Activated CD4-positive, alpha-beta T cell treated with anti-CD3 and anti-CD28 coated beads for 4 hours (primary cell): ENCODE measurements at places on chromosomes 12 and 14.

- no peak for DNase-seq
Observed at GRCh38 chr12:100329800-100330199, 27.1 kb upstream of the SLC17A8 start.

DNA sequence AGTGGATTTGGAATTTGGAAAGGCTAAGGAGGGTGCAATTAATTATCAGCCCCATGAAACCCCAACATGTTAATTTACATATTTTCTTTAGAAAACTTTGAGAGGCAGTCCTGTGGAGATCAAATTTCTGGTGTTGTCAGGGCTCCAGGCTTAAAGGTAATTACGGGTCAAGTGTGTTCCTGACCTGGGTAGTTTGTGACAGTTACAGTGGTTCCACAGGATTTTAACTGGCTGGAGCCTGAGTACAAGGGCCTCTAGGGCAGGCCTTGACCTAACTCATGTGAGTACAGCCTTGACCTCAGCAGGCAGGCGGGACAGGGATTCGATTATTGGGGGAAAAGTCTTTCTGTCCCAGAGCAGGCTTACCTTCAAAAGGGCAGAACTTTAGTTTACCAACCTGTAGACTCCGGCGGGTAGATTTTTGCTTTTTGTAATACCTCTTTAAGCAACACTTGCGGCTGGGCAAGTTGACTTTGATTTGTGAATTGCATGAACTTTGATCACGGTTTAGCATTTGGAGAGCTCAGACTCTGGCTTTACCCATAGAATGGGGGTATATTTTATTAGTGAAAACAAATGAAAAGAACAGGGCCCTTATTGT is 8.4 kb upstream of the PPTC7 start:
- DNase-seq, result no peak

DNA sequence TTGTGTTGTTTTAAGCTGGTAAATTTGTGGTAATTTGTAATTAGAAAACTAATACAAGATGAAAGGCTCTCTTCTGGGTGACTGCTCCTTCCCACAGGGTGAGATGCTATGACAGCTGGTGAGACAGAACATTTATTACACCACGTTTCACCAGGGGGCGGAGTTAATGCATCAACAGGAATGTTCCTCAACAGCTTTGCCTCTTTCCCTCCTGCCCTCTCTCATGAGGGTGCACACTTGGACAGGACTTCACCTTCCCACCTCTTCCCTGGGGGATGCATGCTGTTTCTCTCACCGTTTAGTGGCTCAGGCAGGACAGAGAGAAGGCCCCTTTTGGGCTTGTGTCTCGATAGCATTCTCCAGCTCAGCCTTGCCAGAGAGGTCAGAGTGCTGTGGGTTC is 13.4 kb upstream of the PPP1R1A start:
- no peak for DNase-seq

GRCh38 chr12:76065917-76066316 is 18.6 kb downstream of the NAP1L1 start:
- no peak for DNase-seq

DNA sequence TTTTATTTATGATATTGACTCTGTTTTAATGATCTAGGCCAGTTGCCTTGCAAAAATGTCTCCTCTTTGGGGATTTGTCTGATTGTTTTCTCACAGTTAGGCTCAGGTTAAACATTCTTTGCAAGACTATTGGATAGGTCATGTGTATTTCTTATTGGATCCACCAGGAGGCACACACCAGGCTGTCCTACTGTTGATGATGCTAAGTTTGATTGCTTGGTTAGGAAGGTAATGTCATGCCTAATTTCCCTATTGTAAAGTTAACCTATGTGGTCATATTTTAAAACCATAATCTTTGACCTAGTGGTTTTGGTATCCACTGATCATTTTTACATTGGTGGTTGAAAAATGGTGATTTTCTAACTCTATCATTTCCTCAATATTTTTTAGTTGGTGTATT is 137.1 kb downstream of the BRMS1L start:
- DNase-seq, result no peak

- peak; percentile 18 for DNase-seq
Observed at GRCh38 chr12:116244001-116244400, 33.5 kb downstream of the MED13L start.

DNA sequence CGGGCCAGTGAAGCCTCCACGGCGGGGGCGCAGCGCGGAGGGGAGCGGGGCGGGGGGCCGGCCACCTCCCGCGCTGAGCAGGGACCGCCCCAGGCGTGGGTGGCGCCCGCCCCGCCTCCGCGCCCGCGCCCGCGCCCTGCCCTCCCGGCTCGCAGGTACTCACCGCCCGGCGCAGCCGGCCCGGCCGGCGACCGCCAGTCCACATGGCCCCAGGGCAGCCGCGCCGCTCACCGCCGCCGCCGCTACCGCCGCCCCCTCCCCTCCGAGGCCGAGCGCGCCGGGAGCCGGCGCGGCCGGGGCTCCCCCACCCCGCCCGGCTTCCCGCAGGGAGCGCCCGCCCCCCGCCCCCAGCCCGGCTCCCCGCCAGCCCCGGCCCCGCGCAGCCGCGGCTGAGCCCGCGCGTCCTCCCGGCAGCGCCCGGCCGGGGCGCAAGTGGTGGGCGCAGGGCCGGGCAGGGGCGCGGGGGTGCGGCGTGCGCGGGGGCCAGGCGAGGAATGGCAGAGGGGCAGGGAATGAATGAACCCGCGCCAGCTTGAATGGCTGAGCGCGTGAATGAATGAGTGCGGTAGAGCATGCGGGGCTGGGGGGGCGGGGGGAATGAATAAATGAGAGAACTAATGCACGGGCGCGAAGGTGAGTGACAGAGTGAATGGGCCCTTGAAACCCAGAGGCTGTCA is at the start of gene BEGAIN:
Gene BEGAIN (minus strand): TSS at position 332 of the 677 bp plus-strand sequence. CDS start 127 bp downstream, at position 205.
- DNase-seq, result peak; percentile 26

GRCh38 chr12:42695490-42695995 is 106.0 kb upstream of the PRICKLE1 start:
- no peak for DNase-seq

DNA sequence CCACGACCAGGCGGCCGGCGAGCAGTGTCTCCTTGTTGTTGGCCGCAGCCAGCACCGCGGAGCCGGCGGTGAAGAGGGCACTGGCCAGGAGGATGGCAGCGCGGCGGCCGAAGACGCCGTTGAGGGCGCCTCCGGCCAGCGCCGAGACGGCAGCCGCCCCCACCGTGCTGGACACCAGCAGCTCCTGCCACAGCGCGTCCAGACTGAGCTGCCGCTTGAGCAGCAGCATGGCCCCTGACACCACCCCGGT is 691 bp downstream of the SLC2A13 start:
- DNase-seq, result no peak

DNA sequence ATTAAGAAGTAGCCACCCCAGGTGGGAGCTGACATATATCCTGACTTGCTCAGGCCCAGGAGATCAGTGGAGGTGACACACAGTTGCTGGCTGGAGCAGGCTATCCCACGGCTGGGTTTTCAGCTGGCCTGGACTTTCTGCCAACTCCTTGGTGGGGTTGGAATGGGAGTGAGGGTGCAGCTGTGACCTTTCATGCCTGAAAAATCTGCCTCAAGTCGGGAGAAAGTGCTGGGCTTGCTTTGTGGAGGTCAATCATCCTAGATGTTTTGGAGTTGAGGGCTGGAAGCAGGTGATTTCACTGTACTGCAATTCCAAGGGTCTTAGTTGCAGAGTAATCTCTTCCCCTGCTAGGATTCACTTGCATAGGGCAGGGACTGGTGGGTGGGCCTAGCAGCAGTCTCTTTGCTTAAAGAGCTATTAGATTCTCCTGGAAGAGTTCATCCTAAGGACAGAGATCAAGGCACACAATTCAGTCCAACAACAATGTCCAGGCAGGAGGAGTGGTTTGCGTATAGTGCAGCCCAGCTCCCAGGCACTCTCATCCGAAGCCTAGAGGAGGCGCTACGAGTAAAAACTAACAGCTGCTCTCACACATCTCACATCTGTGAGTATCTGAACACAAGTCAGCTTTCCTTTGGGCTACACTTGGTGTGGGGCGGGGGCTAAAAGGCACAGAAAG is 98.1 kb downstream of the GAS2L3 start:
- no peak for DNase-seq

GRCh38 chr12:121713257-121713777 is 765 bp downstream of the TMEM120B start:
- no peak for DNase-seq

DNA sequence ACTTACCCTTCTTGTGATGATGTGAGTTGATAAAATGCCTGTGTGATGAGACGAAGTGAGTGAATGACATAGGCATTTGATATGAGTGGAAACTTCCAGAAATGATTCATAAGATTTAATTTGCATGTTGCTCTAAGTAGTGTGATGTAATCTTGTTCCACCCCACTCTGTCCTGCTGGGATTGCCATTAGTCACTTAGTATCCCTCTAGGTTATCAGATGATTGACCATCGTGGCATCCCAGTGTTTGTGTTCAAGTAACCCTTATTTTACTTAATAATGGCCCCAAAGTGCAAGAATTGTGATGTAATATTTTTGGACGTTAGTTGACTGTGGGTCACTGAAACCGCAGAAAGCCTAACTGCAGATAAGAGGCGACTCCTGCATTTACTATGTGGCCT is 214.4 kb upstream of the DIO2 start:
- no peak for DNase-seq

- peak; percentile 49 for DNase-seq
Observed at GRCh38 chr14:69152181-69152901, 578 bp downstream of the DCAF5 start.

DNA sequence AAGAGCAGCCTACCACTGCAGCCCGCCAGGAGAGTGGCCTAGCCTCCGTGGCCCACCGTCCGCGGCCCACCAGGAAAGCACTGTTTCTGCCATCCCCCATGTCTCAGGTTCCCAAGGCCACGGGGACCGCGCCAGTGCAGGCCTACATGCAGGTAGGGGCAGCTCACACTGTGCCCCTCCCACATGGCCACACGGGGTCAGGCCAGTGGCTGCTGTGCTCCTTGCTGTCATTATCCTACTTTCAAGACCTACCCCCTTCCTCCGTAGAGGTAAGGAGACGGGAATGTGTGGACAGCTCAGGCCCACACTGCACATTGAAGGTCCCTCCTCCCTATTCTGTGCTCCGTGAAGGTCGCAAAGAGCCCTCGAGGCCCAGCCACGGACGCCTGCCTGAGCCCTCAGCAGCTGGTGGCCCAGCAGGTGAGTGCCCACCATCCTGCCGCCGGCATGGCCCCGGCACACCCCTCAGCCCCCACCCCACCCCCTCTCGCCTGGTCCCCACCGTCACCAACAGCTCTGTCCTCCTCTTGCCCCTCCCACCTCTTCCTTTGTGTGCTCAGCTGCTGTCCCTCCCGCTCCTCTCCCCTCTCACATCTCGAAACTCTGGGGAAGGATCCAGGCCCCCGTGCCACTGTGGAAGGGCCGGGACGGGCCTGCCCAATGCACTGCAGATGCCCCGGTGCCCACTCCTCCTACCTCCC is 10.0 kb downstream of the DDX51 start:
- DNase-seq, result no peak

GRCh38 chr14:77071938-77072388 is 26.1 kb upstream of the CIPC start:
- DNase-seq, result no peak

- DNase-seq, result no peak
Observed at GRCh38 chr14:101460521-101460920, 100.8 kb upstream of the DIO3 start.

GRCh38 chr12:14952299-14952921 is 9.0 kb downstream of the ARHGDIB start:
- DNase-seq, result no peak

DNA sequence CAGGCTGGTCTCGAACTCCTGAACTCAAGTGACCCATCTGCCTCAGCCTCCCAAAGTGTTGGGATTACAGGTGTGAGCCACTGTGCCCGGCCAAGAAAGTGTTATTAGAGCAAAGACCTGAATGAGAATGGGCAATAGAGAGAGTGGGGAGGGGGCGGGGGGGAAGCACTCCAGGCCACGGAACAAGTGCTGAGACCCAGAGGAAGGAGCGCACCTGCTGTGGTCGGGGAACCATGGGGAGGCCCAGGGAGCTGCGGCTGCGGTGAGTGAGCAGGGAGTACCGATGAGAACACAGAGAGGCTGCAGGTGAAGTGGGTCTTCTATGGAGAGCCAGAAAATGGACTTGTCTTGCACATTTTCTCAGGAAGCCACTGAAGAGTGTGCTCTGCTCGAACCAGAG is 10.8 kb downstream of the SMIM41 start:
- no peak for DNase-seq

DNA sequence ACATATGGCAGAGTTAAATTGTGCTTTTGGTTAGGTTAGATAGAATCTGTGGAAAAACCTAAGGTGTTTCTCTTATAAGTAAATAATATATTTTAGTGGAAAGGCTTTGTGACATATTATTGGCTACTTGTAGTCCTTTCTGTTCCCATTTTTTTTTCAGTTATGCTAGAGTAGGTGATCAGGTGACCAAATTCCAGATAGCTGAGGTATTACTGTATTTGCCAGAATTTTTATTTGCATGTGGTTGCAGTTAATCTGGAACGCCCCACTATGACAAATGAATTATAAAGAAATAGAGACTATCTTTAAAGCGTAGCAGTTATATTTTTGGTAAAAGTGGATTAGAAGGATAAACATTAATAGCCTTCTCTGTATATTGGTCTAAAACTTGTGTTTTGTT is 52.0 kb downstream of the ARHGAP5 start:
- DNase-seq, result no peak

GRCh38 chr12:130571089-130571488 is 145.0 kb downstream of the RIMBP2 start:
- no peak for DNase-seq

DNA sequence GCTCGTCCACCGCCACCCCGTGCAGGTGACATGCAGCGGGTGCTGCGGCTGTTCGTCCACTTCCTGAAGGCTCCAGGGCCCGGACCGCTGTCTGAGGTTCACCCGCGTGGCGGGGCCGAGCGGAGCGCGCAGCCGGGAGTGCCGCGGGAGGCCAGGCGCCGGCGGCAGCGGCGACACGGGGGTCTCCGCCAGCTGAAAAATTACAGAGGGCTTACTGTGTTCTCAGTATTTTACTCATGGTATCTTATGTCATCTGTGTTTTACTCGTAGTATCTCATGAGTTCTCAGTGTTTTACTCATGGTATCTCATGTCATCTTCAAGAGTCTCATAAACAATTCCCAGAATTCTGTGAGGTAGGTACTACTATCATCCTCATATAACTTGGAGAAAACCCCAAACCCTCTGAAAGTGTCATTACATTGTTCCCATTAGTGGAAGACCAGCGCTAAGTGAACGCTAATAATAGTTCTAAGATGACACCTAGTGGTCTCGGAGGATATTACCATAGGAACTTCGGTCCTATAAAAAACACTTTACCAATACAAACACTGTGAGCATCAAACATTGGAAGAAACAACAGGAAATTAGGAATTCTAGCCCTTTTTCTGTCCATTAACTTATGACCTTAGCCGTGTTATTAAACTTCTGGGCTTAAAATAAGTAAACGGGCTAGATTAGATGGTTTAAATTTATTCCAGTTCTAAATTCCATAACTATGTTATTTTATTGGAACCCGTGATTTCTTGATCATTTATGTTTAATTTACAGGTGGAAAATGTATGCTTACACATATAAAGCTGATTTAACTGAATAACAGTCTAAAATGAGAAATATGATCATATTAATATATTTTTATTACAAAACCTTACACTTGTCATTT is 32.4 kb downstream of the AK7 start:
- peak; percentile 36 for DNase-seq

DNA sequence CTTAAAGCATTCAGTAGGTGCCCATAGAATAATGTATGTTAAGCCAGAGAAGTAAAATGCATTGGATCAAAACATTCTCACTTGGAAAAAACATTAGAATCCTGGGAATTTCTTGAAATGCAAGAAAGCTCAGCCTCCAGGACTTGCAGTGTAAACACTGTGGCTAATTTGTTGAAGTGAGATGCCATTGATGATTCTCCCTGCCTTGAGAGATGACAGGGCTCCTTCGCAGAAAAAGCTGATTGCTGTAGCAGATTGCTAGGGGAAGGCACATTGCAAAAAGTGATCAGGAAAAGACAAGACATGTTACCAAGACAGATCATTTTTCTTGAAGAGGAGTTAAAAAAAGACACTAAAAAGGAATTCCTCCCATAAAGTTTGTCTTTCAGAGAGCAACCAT is 204.2 kb upstream of the HMGA2 start:
- no peak for DNase-seq
